ENCODE measurements at places on chromosomes 5 and 9.
A peak's percentile ranks its signal among the peaks of the same experiment; 100 is the strongest.

- DNase-seq: no peak
Observed at GRCh38 chr5:586751-587285, 25.3 kb upstream of the CEP72 start.

GRCh38 chr5:13189532-13189931 is 755.0 kb downstream of the DNAH5 start:
- DNase-seq: no peak

GRCh38 chr9:99808454-99808853 is 13.2 kb upstream of the NR4A3 start:
- DNase-seq: no peak

DNA sequence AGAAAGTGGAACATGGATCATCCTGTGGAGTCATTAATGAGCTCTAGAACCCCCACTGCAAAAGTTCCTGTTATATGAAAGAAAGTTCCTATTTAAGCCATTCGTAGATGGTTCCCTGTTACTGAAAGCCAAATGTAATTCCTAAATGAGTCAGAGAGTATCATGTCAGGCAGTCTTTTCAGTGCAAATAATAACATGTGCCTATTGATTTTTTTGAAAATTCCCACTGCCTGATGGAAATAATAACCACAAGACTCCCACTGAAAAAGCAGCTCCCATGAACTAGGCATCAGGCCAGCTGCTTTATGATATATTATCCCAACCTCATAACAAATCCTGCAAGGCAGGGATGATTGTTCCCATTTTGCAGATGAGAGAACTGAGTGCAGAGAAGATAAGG is 217.2 kb downstream of the DAB2IP start:
- DNase-seq: peak; percentile 61

DNA sequence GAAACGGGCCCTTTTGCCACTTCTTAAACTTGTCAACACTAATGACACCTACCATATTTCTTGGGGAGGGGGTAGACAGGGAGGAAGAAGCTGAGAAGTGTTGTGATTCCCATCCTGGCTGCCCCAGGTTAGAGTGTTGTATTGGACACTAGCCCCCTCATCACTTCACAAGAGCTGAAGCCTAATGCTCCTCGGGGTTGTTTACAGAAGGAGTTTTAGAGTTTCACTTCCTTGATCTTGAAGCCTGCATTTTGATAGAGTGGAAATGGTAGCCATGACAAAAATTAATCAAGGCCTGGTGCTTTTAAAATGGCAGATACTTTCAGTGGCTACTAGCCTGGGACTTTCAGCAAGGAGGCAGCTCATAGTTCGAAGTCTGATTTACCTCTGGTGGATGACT is 11.0 kb upstream of the FAM120AOS start:
- DNase-seq: no peak

GRCh38 chr5:158017469-158017868 is 158.5 kb upstream of the CLINT1 start:
- no peak for DNase-seq

DNA sequence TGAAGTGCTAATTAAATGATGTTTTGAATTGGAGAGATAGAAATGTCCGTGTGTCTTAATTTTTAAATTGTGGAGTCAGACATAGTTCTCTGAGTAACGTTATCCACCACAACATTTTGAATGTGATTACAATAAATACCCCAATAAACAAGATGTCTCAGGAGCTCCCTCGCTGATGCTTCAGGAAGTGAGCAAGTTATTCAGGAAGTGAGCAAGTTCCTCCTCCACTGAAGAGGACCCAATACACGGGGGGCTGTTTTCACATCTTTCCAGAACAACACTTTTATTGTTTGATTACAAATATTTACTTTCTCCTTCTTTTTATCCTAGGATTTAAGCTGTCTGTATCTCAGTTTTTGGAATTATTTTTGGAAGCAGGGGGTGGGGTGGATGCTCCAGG is 363.8 kb downstream of the LRRC70 start:
- DNase-seq: no peak

DNA sequence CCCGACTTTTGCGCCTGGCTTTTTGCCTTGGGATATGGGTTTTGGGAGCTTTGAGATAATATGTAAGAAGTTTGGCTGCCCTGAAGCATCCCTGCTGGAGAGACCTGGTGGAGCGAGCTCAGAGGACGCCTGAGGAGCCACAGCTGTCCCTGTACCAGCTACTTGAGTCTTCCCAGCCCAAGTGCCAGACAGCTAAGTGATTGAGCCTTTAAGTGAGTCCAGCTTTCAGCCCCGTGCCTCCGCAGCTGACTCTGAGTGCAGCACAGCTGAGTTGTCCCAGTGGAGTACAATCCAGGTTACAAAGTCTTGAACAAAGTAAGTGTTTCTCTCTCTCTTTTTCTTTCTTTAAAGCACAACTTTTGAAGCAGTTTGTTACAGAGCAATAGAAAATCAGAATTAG is 203.8 kb upstream of the DAP start:
- no peak for DNase-seq

GRCh38 chr5:156423597-156423996 is 96.6 kb downstream of the SGCD start:
- no peak for DNase-seq

GRCh38 chr5:118988866-118989180 is 476 bp upstream of the DTWD2 start:
- no peak for DNase-seq

DNA sequence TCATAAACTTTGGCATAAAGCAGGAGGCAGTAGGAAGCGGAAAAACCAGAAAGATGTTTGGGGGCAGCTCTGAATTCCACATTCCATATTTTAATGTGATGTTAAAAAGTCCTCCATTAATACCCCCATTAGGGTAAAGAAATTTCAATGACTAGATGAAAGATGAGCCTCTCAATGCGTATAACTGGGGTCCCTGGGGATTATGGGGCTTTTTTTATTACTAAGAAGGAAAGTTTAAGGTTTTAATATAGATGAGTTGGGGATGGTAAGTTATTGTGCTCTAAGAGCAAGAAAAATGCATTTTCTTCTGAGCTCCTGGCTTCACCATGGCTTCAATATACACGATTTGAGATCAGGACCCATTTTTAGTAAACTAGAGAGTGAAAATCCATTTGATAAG is 321.9 kb downstream of the CDK5RAP2 start:
- DNase-seq: no peak

DNA sequence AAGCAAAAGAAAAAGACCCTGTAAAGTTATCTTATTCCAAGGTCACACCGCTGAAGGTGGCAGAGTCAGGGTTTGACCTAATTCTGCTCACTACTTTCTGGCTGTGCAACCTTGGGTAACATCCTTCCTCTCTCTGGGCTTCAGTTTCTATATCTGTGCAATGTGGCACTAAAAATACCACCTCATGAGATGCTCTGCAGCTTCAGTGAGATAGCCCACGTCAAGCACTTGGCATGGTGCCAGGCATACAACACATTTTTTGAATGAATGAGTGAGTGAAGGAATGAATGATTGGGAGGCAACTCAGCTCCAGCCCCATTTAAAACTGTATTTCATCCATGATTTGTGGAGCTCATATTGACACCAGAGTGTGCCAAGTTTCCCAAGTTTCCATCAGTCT is 62.3 kb downstream of the FOXI1 start:
- no peak for DNase-seq

GRCh38 chr5:18088020-18088579 is 453.8 kb downstream of the TAF11L14 start:
- no peak for DNase-seq

DNA sequence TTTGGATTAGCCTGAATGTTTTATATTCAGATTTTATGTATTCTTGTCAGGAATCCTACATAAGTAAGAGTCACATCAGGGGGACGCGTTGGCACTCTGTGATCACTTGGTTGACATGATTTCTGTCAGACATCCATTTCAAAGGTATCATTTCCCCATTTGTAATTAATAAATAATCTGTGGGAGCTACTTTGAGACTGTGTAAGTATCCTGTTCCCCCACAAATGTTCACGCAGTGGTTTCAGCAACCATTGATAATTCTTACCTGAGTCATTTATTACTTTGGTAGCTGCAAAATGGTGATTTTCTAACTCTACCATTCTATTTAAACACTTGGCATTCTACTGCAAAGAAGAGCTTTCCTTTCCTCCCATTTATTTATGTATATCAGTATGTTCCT is 56.9 kb upstream of the TBC1D2 start:
- no peak for DNase-seq

GRCh38 chr5:148939676-148940075 is 113.3 kb downstream of the ADRB2 start:
- peak; percentile 65 for DNase-seq

GRCh38 chr5:143501310-143502044 is 98.0 kb upstream of the NR3C1 start:
- peak; percentile 25 for DNase-seq

- DNase-seq: peak; percentile 99
Observed at GRCh38 chr5:72451741-72452505, 55.3 kb downstream of the ZNF366 start.

DNA sequence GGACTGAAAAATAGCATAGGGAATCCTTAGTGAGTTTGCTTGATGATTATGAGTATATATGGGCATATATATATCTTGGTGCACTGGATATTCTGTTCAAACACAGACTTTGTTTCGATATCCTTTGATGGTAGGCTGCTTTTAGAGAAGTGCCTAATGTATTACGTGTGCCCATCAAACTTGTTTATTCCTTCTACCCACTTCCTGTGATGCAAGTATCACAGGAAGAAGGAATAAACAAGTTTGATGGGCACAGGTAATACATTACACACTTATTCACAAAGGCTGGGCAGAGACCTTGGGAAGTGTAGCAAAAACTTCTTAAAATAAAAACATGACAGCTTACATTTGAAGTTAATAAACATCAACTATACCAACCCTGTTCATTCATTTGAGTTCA is 364.2 kb downstream of the CHSY3 start:
- no peak for DNase-seq

DNA sequence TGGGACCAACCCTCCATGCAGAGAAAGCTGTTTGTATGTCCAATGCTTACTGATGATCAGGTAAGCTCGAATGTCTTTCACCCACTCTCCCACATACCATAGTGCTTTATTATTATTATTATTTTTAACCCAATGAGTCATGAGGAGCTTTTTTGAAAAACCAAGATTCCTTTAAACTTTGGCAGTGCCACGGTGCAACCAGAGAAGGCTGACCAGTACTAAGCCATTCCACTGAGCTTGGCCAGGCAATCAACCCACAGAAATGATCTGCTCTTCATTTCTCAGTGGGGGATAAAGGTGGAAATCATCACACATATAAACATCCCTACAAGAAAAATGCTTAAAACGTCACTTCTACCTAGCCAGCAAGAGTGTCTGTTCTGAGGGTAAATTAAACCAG is 35.5 kb downstream of the JAKMIP2 start:
- no peak for DNase-seq

- no peak for DNase-seq
Observed at GRCh38 chr9:126773004-126773607, 31.7 kb upstream of the ZBTB43 start.

GRCh38 chr5:2156358-2157059 is 273.8 kb upstream of the IRX4 start:
- DNase-seq: no peak

Data from fibroblast of skin of back (primary cell).